ENCODE measurements at places on chromosomes 13 and 19.
A peak's percentile ranks its signal among the peaks of the same experiment; 100 is the strongest.

DNA sequence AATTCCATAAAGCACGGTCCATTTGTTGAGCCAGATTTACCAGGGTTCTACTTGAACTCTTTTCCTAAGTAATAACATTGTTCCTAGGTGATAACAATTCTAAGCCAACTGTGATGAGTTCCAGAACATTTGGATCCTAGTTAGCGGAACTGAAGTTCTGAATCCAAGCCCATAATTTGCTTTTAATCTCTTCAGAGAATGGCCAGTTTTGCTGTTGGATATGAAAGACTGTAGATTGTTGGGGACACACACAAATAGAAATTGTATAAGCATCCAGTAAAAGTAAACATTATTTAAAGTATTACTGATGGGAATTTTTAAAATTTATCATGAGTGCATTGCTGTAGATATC lies 27.3 kb upstream of the STARD13 start:
- DNase-seq: no peak

GRCh38 chr13:71576571-71576970 lies 290.4 kb downstream of the DACH1 start:
- no peak for DNase-seq

- no peak for DNase-seq
These were observed 33.0 kb downstream of the MIPEP start for GRCh38 chr13:23856008-23856750.

- DNase-seq: no peak
These were observed 584.2 kb upstream of the SLITRK1 start for GRCh38 chr13:84466461-84466860.

DNA sequence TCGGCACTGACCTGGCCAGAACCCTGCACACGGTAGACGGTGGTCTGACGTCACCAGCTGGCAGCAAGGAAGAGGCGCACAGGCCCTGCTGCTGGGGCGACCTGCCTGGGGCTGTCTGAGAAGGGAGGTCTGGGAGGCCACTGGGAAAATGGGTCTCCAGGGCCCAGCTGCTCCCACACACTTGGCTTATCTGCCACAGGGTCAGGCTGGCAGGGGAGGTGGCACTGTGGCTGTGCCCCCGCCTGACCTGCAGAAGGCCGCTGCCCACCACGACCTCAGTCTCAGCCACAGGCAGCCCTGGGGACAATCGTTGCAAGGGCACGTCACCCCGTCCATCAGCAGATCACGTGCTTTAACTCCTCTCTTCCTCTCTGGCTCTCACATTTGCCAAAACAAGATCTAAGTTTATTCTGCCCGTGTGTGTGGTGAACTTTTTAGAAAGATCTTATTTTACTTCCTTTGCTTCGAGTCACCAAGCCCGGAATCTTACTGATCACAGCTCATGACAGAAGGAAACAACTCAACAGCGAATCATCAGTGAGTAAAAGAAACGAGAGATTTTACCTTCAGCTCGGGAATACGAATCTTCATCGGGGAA lies 45.2 kb upstream of the RANBP3 start:
- no peak for DNase-seq

DNA sequence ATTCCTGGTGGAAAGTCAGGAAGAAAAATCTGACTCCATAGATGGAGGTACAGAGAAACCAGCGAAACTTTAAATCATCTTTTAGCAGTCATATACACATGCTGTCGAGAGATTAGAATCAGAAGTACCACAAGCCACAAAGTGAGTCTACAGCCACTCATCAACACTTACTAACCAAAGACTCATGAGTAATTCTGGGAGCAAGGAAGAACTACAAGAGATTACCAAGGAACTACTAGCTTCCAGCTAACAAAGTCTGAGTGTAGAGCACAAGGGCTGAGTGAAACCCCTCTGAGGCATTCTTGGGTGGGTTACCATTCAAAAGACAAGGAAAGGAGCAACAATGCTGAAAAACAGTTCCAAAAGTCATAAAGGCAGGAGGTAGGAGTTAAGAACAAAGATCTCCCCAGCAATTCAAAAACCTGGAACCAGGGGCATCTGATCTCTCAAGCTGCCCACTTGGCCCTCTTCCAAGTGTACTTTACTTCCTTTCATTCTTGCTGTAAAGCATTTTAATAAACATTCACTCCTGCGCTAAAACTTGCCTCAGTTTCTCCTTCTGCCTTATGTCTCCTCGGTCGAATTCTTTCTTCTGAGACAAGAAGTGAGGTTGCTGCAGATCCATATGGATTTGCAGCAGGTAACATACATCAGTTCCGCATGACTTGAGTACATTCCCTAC lies 13.0 kb downstream of the RBM26 start:
- DNase-seq: no peak

- no peak for DNase-seq
These were observed 17.2 kb downstream of the FGF9 start for GRCh38 chr13:21688056-21688455.

DNA sequence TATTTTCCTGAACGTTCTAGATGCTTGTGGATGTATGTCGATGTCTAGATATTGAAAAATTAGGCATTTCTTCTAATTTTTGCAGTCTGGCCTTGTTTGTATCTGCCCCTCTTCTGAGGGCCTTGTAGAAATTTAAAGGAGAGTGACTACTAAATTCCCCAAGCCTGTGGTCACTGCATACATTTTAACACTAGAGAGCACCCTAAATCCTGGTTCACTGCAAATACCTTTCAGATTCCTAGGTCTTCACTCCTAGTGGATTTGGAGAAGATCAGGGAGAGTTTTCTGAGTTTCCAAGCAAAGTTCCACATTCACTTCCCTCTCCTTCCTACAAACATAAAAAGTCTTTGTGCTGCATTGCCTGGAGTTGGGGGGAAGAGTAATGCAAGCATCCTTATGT lies 1272.5 kb downstream of the OLFM4 start:
- no peak for DNase-seq

GRCh38 chr19:11023016-11023415 lies 62.2 kb downstream of the SMARCA4 start:
- DNase-seq: no peak

DNA sequence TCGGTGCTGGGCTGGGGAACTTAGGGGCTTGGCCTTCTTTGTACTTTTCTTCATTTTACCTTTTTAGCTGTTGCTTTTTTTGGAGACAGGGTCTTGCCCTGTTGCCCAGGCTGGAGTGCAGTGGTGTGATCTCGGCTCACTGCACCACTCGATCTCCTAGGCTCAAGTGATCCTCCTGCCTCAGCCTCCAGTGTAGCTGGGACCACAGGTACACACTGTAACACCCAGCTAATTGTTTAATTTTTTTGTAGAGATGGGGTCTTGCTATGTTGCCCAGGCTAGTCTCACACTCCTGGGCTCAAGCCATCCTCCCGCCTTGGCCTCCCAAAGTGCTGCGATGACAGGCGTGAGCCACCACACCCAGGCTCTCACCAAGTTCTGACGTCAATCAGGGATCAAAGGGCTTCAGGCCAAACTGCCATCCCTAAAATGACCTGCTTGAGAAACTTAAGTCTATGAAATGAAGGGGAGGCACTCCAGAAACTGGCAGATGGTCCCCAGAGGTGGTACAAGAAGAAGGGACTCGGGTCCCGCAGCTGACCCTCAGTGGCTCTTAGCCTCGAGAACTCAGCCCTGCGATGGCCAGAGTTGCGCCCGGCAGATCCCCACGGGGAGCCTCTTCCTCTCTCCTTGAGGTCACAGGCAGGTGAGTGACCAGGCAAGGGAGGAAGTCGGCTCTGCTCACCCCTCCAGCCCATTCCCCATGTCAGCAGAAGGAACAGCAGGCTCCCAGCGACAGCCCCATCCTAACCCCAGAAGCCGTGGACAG lies 61.7 kb downstream of the GNG7 start:
- DNase-seq: no peak

DNA sequence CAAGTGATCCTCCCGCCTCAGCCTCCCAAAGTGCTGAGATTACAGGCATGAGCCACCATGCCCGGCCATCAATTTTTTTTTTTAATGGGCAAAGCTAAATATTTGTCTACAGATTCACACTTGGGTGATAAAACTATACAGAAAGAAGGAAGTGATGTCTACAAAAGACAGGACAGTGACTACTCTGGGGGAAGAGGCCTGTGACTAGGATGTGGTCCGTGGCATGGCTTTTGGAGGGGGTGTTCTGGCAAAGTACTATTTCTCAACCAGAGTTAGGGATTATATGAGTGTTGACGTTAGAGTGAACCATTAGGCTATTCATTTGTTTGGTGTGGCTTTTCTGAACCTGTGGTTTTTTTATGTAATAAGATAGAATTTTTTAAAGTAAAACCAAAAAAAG lies 42.7 kb downstream of the INSR start:
- no peak for DNase-seq

GRCh38 chr19:5106971-5107370 lies 138.1 kb downstream of the KDM4B start:
- DNase-seq: no peak

GRCh38 chr13:57056601-57057180 lies 84.0 kb upstream of the PRR20A start:
- DNase-seq: no peak

DNA sequence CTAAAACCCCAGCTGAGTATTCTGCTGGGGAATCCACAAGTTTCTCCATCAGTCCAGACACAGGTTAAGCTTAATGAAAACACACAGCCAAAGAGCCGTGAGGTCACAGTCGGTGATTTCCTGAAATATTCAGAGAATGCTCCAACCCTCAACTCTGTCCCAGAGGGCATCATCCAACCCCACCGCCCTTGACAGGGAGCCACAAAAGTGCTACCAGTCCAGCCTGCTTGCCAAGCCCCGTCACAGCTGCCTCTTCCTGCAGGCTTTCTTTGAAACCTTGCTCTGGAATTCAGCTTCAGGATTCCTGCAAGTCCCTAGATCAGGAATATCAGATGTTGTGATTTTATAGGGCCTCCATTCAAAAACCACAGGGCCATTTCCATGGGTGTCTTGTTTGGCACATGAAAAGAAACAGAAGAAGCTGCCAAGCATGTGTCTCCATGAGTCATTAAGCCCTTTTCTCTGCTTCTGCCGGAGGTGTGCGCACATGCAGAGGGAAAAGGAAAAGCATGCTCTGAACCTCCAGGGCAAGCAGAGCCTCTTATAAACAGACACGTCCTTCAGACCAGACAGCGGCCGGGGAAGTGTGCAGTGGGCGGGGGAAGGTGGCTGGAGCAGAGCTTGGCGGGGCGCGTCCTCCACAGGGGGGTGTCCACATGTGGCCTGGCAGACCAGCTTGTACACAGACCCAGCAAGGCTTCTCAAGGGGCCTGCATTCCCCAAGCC lies 164.7 kb downstream of the KATNAL1 start:
- DNase-seq: no peak

- no peak for DNase-seq
These were observed 12.2 kb downstream of the MED26 start for GRCh38 chr19:16615808-16616207.

- peak; percentile 11 for DNase-seq
These were observed 33.8 kb upstream of the GARRE1 start for GRCh38 chr19:34220472-34221063.

GRCh38 chr19:18438331-18439024 lies 545 bp upstream of the ISYNA1 start:
- no peak for DNase-seq

- no peak for DNase-seq
These were observed 40.5 kb upstream of the GAS6 start for GRCh38 chr13:113904411-113904810.

- no peak for DNase-seq
These were observed 81.4 kb upstream of the UQCRFS1 start for GRCh38 chr19:29294343-29294811.

DNA sequence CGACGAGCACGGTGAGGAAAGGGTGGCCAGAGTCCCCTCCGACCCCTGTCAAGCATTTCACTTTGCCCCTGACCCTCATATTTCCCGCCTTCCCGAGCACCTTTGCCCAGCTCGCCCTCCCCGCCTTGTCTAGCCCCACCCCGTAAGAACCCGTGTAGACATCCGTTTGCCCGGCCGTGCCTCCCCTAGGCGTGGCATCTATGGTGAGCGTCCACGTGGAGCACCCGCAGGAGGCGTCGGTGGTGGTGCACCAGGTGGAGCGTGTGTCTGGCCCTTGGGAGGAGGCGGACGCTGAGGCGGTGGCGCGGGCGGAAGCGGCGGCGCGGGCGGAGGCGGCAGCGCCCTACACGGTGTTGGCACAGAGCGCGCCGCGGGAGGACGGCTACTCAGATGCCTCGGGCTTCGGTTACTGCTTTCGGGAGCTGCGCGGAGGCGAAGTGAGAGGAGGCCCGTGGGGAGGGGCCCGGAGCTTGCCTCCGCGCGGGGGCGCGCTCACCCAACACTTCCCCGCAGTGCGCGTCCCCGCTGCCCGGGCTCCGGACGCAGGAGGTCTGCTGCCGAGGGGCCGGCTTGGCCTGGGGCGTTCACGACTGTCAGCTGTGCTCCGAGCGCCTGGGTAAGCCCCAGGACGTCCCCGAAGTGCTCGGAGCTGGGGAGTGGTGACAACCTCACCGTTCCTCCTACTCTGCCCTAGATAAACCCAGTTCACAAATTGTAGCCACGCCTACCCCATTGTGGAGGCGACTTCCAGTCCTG lies 4.2 kb downstream of the LTBP4 start:
- DNase-seq: peak; percentile 70

DNA sequence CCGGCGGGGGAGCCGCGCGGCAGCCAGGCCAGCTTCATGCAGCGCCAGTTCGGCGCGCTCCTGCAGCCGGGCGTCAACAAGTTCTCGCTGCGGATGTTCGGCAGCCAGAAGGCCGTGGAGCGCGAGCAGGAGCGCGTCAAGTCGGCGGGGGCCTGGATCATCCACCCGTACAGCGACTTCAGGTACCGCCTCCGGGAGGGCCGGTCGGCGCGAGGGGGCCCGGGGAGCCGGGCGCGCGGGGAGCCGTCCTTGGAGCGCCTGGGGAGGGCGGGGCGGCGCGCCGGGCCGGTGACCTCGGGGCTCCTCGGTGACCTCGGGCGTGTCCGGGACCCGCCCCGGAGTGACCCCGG lies 690 bp downstream of the HCN2 start:
- DNase-seq: no peak

GRCh38 chr19:40801426-40802299 lies 2.7 kb downstream of the EGLN2 start:
- no peak for DNase-seq

GRCh38 chr13:22915442-22916082 lies 265.2 kb upstream of the SGCG start:
- no peak for DNase-seq

- peak; percentile 63 for DNase-seq
These were observed 61.2 kb downstream of the MLLT1 start for GRCh38 chr19:6218491-6219146.
